ENCODE measurements at places on chromosomes 6 and 20.
A peak's percentile ranks its signal among the peaks of the same experiment; 100 is the strongest.

DNA sequence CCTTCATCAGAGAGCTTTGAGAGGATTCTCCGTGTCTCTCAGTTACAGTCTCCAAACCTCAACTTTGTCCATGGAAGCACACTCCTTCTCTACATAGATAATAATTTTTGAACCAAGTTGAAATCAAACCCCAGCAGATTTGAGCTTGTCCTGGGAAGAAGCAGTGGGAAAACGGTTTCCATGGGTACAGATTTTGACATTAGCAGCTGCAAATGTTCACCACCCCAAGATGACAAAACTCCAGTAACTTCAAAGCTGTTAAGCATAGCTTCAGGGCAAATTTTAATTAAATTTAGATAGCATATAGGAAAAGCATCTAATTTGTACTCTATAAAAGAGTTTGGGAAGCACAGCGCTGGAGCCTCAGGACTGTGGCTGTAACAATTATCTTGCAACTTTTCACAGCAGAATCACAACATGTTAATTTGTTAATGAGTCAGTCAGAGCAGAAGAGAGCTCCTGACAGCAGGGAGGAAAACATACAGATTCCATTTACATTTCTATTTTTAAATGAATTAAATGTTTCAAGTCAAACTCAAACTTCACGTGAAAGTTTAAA is 240.7 kb downstream of the BMP7 start:
- DNase-seq: no peak

GRCh38 chr6:127458222-127458621 is 967 bp downstream of the KIAA0408 start:
- no peak for DNase-seq

- DNase-seq: no peak
These were observed 126.5 kb downstream of the DLL1 start for GRCh38 chr6:170164271-170164900.

DNA sequence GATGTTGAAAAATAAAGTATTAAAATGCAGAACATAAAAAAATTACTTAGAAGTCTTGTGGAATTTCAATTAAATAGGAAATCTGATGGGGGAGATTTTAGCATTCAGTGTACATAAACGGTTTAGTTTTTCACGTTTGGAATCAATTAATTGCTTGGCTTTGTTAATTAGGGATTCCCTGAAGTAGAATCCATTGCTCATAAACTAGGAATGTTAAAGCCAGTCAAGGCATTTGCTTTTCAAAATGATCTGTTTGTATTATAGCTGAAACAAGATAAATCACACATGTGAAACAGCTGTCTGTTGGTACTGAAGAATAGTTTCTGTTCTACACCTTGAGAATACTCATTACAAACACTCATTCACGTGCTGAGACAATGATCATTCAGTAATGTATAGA is 297.9 kb downstream of the TBC1D7 start:
- DNase-seq: no peak

DNA sequence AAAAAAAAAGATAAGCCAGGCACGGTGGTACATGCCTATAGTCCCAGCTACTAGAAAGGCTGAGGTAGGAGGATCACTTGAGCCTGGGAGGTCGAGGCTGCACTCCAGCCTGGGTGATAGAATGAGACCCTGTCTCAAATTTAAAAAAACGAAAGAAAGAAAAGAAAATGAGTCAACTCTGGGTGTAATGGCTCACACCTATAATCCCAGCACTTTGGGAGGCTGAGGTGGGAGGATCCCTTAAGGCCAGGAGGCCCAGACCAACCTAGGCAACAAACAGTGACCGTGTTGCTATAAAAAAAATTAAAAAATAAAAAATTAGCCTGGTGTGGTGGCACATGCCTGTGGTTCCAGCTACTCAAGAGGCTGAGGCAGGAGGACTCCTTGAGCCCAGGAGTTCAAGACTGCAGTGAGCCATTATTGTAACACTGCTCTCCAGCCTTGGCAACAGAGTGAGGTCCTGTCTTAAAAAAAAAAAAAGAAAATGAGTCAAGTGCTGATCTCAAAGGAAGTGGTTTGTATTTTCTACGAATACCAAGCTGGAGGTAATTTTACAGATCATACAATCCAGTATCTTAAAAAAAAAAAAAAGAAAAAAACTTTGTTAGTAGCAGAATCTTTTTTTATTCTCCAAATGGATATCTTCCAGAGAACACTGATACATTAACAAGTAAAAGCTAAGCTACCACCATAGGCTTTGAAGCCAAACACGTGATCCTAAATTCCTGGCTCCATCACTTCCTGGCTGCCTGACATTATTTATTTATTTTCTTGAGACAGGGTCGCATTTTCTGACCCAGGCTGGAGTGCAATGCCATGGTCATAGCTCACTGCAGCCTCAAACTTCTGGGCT is 5.7 kb downstream of the COMMD7 start:
- DNase-seq: peak; percentile 64

- DNase-seq: no peak
These were observed 245.5 kb downstream of the PACRG start for GRCh38 chr6:162973151-162973872.

- DNase-seq: no peak
These were observed 3.8 kb upstream of the HMGA1 start for GRCh38 chr6:34232901-34233300.

- DNase-seq: no peak
These were observed 10.0 kb upstream of the LATS1 start for GRCh38 chr6:149727793-149728498.

GRCh38 chr6:47524136-47524845 is 46.7 kb downstream of the CD2AP start:
- no peak for DNase-seq

GRCh38 chr20:2005831-2006426 is 12.1 kb upstream of the PDYN start:
- peak; percentile 46 for DNase-seq

- no peak for DNase-seq
These were observed 101.2 kb downstream of the TTLL2 start for GRCh38 chr6:167426084-167426483.

DNA sequence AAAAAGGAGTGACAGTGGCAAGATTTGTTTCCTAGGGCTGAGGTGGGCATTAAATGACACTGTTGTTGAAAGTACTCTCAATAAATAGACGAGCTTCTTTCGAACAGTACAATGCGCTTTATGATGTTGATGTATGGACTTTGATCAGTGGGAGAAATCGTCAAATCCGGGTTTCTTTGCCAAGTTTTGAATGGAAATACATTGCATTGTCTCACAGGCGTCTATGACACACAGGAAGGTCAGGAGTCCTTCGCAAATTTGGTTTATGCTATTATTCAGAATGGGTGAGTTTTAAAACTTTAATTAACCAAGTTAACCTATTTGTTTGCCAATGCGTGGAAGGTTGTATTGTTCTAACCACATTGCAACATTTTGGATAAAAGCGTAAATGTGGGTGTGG is 547.3 kb upstream of the SLC35B3 start:
- no peak for DNase-seq

- no peak for DNase-seq
These were observed 806.2 kb downstream of the MAFB start for GRCh38 chr20:39882806-39883205.

- no peak for DNase-seq
These were observed 89.3 kb upstream of the JAG1 start for GRCh38 chr20:10763112-10763511.

DNA sequence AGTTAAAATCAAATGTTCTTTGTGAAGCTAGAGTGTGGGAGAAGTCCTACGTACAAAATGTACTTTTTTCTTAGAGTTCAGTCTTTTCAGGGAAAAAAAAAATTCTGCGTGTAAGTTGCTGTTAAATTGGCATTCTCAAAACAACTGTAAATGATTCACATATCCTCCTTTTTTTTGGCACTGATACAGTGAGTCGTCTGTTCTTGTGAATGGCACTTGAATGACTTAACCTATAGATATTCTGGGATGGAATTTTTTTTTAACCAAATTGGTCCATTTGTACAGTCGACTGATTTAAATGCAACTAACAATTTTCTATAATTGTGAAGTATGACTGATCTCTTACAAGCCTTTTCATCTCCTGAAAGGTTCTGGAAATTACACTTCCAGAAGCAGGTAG is 5.5 kb upstream of the JAG1 start:
- DNase-seq: no peak

DNA sequence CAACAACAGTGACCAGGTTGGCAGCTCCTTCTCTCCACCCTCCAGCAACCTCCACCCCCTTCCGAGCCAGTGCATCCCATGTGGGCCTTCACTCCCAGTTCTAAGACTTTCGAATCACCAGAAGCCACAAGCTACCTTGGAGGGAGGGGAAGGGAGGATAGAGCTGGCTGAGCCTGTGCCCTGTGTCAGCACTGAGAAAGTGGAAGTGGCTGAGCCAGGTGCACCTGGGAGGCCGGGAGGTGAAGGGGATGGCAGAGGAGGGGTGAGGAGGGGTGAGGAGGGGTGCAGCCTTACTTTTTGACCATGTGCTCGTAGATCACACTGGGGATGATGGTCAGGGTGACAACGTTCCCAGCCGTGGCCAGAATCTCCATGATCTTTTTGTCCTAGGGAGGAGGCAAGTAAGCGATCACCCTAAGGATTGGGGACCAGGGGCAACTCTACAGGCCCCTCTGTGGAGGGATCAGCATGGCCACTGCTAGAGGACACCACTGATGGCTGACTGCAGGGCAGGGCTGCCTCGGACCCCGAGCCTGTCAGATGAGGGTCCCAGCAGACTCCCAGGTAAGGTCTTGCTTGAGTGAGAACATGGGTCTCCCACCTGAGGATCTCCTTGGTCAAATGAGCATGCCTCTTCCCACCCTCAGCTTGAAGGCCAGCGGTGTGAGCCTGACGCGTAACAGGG is 18.3 kb downstream of the SDCBP2 start:
- DNase-seq: no peak

GRCh38 chr20:59217173-59217572 is 53.6 kb downstream of the ZNF831 start:
- DNase-seq: no peak

- DNase-seq: no peak
These were observed 389.0 kb upstream of the SYNCRIP start for GRCh38 chr6:86031713-86032112.

DNA sequence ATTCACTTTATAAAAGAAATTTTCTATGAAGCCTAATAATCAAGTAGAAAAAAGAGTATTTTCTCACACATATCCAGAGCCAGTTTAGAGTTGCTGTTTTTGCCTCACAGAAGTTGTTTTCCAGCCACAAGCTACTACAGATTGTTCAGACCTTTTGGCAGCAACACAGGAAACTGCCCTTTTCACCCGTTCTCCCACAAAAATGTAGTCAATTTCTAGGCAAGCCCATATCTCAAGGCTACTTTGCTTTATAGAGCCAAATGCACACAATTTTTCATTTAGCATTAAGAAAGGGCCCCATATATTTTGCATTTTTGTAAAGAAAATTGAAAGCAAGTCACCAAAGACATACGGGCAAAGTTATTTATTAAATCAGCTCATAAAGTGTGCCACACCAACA is 49.5 kb downstream of the EPB41L2 start:
- DNase-seq: no peak

- no peak for DNase-seq
These were observed 26.1 kb upstream of the FANCE start for GRCh38 chr6:35426074-35426473.

DNA sequence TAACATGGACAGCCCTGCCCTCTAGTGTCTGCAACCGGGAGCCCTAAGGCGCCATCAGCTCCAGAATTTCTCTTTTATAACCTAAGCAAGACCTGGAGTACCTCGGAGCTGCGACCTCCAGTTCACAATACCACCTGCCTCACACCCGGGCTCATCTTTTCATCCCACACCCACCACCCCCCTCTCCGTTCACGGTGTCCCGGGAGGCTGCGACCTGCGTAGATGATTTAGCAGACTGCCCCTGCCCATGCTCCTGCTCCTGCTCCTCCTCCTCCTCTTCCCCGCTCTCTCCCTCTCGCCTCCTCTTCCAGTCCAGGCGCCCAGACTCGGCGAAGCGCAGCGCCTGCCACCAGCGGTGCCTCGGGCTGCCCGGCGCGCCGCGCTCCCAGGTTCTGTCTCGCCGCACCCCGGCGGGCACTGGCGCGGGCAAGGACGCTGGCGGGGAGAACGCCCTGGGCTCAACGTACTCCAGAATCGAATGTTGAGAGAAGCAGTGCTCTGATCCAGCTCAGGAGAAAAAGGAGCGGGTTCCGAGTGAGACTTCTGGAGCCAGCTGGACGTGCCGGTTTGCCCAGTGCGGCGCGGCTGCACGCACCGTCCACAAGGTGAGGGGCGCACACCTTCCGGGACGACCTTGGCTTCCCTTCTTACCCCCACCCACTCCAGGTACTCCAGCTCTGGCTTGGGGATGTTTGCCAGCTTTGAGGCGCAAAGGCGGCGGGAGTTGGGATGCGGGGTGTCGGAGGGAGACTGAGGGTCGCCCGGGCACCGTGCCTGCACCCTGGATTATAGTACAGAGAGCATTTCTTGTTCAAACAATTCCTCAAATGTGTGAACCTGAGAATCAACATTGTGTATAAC is at the start of gene HTR1E:
TSS of gene HTR1E (plus strand) at position 310 of the 861 bp plus-strand sequence. CDS start 77,807 bp downstream, outside the sequence.
- no peak for DNase-seq

DNA sequence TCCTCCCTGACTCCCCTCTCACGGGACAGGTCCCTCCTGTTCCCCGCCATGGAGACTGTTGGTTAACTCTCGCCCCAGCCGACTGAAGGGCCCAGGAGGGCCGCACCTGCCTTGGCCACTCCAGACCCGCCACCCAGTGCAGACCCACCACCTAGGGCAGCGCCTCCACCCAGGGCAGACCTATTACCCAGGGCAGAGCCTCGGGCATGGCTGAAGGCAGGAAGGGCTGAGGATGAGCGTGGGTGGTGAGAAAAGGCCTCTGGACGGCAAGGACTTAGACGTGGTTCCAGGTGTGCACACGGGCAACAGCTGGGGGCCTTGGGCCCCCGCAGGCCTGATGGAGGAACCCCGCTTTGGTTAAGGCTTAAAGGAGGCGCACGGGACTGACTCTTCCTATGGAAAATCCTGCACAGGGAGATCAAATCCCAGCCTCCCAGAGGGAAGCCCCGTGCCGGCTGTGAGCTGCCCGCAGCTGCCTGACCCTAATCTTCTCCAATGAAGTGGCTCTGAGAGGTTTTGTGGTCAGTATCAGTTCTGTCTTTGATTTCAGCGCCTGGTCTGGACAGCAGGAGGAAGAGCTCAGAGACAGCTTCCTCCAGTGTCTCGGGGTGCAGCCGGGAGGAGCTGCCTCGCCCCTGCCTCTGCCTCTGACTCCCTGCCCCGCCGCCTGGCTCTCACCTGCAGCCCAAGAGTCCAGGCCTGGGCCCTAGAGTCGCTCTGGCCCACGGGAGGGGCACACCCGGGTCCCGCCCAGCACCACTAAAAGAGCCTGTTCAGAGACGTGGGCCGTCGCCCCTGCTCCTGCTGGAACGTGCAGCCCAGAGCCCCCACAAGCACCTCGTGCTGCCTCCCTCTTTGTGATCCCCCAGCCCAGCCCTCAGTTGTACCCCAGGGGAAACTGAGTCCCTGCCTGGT is 12.1 kb upstream of the CHRNA4 start:
- DNase-seq: no peak

- no peak for DNase-seq
These were observed 41.7 kb upstream of the RGS17 start for GRCh38 chr6:153172815-153173214.

GRCh38 chr6:155485756-155486155 is 30.1 kb upstream of the NOX3 start:
- DNase-seq: no peak

Measured in CD4-positive, alpha-beta T cell treated with Interleukin-10 for 1 hour (primary cell).